ENCODE measurements at places on chromosomes 12 and 14.
A peak's percentile ranks its signal among the peaks of the same experiment; 100 is the strongest.

DNA sequence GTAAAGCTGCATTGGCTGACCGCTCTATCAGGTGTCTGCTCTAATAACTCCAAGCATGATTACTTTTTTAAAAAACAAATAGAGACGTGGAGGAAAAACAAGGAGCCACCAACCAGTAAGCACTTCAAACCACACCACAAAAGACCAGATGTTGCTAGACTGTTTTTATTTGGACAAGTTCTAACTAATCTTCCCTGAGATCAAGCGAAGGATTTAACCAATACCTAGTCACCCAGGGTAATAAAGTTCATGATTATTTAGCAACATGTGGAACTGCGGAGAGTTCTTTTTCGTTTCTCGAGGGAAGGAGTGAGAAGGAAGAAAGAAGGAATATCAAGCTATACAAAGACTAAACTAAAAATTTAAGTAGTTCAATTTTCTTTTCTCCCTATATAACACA is 288.1 kb downstream of the DUSP6 start:
- no peak for DNase-seq

DNA sequence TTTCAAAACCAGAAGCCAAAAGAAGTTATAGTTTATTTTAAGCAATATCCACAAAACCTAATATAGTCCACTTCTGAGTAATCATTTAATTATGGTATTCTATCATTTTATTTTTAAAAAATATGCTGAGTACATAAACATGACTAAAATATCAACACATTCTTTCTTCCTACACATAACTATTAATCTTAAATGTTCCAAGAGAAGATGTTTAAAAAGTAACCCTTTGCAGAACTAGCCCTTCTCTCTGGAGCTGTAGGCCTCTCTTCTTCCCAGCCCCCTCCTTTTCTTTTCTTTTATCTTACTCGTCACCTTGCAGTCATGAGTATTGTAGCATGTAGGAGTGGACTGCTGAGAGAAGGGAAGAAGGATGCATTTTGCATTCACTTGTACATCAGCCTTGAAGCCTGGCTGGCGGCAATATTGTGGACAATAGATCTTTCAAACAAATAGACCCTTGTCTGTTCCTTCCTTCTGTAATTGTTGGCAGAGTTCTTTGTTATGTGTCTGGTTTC is 941.9 kb downstream of the NRXN3 start:
- no peak for DNase-seq

GRCh38 chr14:65419593-65420252 is 7.2 kb downstream of the FUT8 start:
- no peak for DNase-seq

DNA sequence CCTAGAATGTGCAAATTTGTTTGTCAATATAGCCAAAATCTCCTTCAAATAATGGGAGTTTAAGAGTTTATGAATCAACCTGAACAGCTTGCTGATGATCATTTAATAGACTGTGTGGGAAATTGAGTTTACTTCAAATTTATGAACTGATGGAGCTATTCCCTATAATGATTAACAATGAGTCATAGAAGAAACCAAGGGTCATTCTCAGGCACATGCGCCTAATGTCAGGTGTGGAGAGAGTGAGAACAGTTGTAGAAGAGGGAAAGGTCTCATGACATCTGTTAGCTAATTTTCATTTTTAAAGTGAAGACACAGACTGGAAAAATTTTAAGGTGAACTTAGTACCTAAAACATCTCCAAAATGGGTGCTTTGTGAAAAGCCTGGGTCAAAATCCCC is 191.8 kb downstream of the BMP4 start:
- no peak for DNase-seq

GRCh38 chr14:92581966-92582566 is 68.5 kb downstream of the RIN3 start:
- no peak for DNase-seq

DNA sequence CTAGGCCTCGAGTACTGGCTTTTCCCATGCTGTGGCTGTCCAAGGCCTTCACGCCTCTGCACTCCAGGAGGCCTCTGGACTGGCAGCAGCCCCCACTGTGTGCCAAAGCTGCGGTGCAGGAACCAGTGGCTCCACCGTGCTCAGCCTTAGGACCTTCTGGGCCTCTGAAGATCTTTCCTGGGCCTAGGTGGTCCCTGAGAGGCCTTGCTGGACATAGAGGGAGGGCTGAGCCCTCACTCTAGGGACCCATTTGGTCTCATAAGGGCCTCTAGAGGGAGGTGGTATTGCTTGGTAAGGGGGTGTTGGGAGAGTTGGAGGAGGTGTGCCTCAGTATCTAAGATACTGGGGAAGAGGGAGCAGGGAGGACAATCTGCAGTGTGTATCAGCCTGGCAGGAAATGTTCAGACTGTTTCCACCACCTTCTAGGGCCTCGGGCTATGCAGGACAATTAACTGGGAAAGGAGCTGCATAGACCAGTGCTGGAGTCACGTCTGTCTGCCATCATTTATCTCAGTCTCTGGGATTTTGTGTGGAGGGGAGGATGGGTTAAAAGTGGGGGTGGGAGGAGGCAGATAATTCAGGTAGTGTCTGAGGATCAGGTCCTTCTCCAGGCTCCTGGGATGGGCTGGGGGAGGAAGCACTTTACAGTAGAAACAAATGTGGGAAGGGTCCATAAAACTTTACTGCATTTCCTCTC is 2.9 kb downstream of the HOXC5 start:
- no peak for DNase-seq

DNA sequence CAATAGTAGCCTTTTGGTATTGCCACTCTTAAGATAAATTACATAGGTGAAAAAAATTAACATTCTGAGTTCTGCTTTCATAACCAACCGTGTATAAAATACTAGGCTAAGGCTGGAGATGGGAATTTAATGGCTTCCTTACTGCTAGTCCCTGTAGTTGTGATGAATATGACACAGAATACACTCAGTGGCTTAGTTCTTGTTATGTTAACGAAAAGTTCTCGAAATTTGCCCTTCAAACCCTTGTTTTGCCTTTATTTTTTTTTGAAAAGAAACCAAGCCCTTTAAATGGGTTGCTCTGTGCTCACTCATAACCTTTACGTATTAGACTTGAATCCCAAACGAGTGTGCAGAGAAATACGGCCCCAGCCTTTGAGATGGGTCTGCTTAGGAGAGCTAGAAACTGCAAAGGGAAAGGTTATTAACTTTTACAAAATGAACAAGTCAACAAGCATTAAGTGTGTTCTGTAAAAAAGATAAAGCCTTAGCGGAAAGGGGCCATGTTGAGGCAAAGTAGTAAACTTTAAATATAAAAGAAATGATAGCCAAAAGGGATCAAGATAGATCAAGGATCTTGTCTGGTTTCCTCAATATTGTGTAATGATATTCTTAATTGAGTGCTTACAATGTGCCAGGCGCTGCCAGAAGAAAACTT is 1.7 kb downstream of the NUDT4 start:
- DNase-seq, result no peak

DNA sequence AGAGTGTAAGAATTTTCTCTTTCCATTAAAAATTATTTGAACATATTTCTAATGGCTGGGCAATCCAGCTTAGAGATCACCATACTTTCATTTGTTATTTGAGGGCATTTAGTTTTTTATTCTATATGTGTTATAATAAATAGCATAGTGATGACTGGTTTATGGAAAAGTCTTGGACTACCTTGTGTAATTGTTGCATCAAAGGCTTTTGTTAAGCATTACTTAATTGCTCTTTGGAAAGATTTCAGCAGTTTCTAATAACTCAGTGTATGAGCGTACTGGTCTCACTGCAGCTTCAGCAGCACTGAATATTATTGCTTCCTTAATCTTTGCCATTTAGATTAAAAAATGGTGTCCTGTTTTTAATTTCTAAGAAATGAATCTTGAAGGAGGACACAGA is 22.8 kb downstream of the TMEM19 start:
- DNase-seq, result no peak

- no peak for DNase-seq
Observed at GRCh38 chr12:90801776-90802175, 153.2 kb downstream of the CCER1 start.

DNA sequence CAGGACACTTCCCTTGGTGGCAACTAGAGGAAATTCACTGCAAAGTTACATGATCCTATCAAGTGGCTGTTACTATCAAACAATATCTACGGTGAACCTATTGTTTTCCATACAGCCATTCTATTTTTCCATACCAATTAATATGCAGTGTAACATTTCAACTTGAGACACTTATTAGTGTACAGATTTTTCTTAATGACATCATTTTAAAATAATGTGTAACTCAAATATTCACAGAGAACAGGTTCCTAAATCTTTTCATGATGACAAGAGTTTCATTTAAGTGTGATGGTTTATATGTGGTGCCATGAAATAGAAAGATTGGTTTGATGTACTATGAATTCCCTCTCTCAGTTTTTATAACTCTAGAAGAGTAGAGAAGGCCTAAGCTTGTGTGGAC is 291.2 kb upstream of the SOX5 start:
- no peak for DNase-seq

DNA sequence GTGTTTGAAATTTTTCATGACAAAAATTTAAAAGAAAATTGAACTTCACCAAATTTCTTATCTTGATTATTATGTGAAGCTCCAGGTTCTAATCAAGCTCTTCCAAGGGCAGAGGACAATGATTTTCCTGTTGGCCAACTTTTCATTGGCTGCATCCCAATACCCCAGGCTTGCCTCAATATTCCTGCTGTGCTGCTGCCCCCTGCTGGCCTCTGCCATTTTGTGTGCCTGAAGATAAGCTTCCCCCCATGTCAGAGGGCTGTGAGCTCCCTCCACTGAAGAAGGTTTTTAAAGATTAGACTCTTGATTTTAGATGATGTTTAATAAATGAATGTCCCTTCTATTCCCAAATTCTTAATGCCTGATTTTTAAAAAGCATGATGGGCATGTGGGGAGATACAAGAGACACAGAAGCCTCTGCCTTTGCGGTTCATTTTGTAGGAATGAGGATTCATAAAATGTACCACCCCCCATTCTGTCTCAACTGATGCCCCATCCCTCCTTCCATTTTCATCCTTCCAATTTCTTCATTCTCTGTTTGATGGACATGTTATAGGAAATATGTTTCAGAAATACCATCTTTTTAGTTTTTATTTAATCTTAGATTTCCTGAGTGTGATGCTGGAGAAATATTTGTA is 76.7 kb upstream of the RGS6 start:
- peak; percentile 27 for DNase-seq

DNA sequence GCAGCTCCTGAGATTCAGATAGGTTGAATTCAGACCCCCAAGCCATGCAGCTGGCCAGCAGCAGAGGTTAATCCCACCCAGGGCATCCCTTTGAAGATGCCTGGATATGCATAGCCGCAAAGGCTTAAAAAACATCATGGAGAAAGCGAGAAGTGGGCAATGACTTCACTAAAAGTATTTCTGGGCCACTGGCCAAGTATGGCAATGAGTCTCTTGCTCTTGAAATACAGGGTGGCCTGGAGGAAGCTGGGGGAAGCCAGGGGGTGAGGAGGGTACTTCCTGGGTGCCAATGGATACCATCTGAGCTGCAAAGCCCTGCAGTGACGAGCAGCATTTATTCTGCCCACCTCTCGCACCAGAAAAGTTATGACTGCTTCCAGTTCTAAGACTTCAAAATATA is 539.3 kb upstream of the TBX3 start:
- DNase-seq, result no peak

DNA sequence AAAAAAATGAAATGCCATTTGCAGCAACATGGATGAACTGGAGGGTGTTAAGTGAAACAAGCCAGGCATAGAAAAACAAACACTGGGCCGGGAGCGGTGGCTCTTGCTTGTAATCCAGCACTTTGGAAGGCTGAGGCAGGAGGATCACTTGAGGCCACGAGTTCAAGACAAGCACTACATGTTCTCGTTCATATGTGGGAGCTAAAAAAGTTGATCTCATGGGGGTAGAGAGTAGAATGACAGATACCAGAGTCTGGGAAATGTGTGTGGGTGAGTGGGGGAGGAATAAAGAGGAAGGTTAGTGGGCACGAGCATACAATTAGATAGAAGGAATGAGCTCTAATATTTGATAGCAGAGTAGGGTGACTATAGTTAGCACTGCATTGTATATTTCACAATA is 21.5 kb downstream of the CACNA2D4 start:
- DNase-seq, result no peak

- no peak for DNase-seq
Observed at GRCh38 chr14:50961605-50962221, 17.4 kb upstream of the PYGL start.

DNA sequence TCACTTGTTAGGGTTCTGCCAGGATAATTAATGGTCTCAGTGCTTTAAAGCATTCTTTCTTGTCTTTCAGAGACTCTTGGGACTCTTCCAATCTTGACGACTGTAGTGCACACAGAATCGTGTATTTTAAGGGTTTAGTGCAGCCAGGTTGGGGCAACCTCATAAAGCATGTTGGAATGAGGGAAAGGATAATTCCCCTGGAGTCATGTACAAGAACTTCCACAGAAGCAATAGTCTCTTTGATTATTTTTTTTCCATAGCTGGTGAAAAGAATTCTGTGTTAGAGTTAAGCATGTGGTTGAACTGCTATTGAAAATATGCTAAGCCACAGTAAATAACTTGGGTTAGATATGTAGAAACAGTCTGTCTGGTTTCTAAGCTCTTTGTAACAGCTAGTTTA is 246.8 kb upstream of the DAAM1 start:
- DNase-seq, result no peak

- no peak for DNase-seq
Observed at GRCh38 chr14:65632487-65632886, 220.0 kb downstream of the FUT8 start.

- no peak for DNase-seq
Observed at GRCh38 chr12:121543786-121544185, 37.0 kb downstream of the KDM2B start.

GRCh38 chr12:24079083-24079482 is 129.6 kb upstream of the SOX5 start:
- DNase-seq, result no peak

DNA sequence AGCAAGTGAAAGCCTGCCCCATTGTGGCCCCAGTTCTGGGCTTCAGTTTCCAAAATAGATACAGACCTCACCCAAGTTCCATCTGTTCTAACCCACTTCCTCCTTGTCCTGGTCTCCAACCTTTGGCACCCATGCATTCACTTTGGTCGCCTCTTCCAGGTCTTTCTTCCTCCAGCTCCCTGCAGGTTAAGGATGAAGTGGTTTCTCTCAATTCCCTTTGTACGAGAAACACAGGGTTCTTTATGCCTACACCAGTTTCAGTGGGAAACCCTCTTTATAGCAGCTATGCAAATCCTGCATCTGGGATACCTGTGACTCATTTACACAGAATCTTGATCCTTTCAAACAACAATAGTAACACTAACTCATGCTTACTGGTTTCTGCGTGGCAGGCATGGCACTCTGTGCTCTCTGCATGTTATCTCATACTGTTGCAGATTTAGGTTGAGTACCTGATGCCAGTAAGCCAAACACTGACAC is 110.6 kb upstream of the AMIGO2 start:
- no peak for DNase-seq

DNA sequence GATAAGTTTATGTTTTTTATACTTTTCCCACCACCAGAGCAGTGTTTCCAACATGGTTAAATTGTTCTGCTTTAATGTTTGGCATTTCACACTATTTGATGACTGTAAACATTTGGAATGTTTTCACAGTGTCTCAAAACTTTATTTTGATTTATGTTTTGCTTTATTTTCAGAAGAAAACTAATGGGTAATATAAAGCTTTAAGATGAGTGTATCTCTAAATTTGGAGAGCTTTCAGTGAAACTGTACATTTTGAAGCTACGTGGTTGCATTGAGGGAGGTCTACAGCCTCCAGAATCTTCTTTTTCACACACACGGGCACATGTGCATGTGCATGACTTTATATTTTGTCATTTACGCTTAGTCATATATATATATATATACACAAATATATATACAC is 10.7 kb downstream of the BICD1 start:
- DNase-seq, result no peak

GRCh38 chr12:107822356-107822755 is 47.9 kb downstream of the ASCL4 start:
- no peak for DNase-seq
